Suprapubic skin (tissue), 4 donors: ENCODE measurements at places on chromosomes 11 and 22. TPM values are rescaled to one million over a fixed set of nuclear protein-coding genes. Genes with fewer than 3 reads are reported as not detected.
A peak's percentile ranks its signal among the peaks of the same experiment; 100 is the strongest.

LARGE2 gene
- total RNA-seq, result 27.2 TPM

WNT11 gene
- 19.5 TPM for total RNA-seq

ISX gene
- total RNA-seq, result not detected

OR2D2 gene
- total RNA-seq, result not detected

CEP57 gene
- 32.5 TPM for total RNA-seq

DNA sequence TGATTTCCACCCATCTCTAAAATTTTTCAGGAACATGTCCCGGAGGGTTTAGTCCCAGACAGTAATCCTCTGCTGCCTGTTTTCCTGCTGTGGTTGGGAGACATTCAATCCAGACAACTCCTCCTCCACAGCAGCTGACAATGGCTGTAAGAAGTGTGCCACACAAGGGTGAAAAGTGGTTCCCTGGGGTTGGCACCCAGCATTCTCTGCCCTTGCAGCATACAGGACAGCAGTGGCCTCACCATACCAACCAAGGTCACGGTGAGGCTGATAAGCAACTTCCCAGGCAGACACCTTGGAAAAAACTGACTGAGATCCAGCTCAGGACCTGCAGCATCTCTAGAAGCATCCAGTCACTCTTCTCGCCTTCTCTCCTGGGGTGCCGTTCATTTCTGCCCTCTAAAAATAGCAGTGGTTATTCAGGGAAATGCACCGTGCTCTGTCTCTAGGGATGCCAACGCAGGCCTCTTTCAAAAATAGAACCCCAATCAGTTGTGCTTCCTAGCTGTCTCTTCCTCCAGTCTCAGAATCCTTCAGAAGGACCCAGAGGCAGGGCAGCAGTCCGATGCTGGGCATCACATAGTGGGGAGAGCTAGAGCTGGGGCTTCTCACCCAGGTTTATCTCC lies 241.0 kb downstream of the TENM4 start:
- no peak for DNase-seq

DNA sequence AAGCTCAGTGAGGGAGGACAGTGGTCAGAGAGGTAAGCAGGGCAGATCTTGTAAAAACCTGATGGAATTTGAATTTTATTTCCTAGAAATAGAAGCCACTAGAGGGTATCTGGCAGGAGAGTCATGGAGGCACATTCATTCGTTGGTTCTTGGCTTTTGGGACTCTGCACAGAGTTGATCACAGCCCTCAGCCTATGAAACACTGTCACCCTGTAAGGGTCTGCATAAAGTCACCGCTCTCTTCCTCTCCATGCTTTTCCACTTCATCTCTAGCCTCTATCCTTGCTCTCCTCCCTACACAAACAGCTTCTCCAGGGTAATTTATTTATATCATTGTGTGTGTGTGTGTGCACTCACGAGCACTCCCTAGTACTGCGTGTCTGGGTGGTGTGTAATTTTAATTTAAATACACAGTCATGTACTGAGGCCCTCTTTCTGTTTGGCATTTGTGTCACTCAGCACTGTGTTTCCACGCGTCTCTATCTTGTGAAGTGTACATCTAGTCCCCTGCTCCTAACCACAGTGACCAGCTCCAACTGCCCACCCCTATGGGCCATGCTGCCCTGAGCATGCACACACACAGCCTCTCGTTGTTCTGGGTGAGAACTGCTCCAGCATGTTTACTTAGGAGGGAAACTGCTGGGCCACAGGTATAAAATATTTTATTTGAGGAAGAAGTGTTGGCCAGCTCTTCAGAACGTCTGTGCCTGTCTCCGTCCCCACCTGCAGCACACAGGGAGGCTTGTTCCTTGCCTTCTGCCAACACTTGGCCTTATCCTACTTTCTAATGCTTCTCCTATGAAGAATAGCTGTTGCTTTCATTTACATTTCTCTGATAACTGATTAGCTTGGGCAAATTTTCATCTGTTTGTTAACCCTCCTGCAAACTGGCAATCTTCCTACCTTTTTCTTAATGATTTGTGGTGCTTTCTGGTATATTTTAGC lies 4.5 kb downstream of the KCNQ1OT1 start:
- DNase-seq, result peak; percentile 20

DNA sequence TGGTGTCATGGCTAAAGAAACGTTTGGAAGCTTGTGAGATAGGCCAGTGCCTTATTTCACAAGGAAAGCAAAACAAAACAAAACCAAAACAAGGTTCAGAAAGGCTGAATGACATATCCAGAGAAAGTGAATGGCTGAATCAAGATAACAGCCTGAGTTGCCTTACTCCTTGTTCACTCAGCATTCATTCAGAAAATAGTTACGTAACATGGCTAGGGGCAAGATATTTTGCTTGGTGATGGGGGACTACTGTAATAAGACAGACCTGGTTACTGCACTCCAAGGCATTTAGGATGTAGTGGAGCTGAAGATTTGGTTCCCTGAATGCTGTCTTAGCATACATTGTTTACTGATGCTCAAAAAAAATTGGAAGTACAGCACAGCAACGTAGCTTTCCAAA lies 47.7 kb downstream of the C11orf91 start:
- DNase-seq, result no peak

DNA sequence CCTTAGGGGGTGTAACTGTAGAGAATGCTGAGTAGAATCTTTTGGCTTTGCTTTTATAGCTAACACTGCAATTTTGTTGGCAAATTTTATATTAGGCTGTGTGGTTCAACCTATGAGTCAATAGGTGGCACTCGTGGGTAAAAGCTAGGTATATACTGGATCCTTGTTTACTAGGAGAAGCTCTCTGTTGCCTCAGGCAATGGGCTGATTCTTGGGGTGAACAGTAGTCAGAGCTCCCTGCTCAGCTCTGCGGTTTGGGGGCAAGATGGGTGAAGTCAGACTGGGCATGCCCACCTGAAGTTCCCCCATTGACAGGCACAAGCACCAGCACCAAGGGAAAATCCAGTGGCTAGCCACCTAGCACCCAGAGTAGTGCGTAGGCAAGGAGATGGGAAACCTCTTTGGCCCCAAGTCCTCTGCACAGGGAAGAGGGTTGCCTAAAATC lies 238.7 kb downstream of the FAM181B start:
- DNase-seq, result no peak

DNA sequence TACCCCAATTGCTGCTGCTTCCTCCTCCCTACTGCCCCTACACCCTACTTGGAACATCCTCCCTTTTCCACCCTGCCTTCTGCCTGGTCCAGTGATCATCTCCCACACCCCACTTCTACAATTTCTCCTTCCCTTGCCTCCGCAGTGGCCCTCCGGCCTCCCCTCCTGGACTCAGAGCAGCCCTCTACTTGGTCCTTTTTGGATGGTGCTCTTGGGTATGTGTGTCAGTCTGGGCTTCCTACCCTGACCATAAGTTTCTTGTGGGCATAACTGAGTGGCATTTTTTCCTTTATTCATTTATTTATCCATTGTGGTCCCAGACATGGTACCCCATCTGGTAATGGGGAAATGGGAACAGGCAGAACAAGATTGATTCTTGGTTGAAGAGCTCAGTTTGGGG lies 111.4 kb upstream of the NAV2 start:
- no peak for DNase-seq

DNA sequence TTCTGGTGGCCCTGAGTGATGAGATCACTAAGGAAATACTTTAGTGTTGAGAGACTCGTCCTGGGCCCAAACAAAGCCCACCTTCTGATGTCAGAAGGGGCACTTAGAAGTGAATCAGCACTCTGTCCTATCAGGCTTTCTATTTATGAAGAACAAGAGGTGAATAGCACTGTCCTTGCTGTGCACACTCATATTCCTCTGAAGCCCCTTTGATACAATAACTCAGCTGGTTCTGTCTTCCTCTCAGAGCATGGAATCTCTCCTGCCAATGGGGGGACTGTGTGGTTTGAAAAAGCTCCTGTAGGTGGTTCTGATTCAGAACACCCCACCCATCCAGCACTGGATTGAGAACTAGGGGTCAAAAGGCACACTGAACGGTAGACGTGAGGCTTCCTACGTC lies 348.1 kb downstream of the ETS1 start:
- DNase-seq, result no peak

DNA sequence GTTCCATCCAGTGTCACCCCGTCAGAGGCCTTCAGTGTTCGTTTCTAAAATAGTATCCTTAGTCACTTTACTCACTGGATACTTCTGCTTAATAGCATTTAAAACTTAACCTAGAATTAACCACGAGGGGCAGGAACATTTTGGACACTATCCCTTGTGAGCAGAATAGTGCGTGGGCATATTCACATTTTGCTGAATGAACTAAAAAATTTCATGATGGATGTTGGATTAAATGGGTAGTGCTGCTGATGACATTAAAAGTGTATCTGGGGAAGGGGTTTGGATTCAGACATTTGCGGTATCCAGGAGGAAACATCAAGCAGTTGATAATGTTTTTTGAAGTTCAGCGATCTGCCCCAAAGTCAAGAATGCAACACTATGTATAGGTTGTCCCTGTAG lies 750 bp upstream of the NAT10 start:
- no peak for DNase-seq

DNA sequence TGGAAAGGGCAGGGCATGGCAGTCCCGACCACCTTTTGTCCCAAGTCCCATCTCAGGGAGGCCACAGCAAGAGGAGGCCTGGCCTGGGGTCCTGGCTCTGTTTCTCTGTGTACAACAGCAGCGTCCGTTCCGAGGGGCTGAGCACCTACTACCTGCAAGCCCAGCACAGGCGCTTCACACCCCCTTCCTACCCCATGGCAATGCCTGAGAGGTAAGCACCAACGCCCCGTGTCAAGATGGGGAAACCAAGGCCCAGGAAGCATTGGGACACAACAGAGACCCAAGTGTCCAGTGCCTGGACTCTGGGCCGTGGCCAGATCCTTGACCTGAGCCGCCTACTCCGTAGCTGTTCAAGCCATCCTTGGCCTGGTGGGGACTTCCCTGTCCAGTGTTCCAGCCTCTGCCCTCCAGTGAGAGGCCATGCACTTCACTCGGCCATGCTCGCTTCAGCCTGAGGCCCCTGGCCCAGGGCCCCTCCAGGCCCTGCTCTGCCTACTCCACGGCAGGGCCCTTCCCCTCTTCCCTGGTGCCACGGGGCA lies 14.3 kb upstream of the TCF20 start:
- no peak for DNase-seq

- no peak for DNase-seq
Measured at GRCh38 chr11:117866526-117866925, 9.9 kb downstream of the FXYD6 start.
